ENCODE measurements at places on chromosomes 7 and 10.

- no peak for DNase-seq
Measured at GRCh38 chr10:112932658-112933057, 17.4 kb upstream of the TCF7L2 start.

GRCh38 chr7:79790656-79791262, 337.3 kb upstream of the MAGI2 start:
- no peak for DNase-seq

- no peak for DNase-seq
Measured at GRCh38 chr7:159083001-159083697, 61.5 kb downstream of the VIPR2 start.

- no peak for DNase-seq
Measured at GRCh38 chr7:154553711-154554265, 449.1 kb downstream of the PAXIP1 start.

DNA sequence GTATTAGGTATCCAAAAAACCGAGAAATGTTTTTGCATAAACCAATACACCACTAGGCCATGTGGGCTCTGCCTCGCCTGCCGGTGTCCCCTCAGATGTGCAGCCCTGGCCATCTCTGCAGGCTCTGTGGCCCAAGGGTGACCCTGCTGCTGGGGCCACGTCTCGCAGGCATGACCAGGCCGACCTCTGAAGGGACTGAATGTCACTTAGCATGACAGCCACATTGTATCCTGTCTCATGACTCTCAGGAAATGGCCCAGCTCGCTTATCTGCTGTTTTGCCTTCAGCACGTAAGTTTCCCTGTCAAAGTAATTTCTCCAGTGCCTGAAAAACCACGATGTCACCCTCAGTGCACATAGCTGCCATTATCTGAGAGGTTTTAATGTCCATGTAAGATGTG, 49.5 kb upstream of the ZNF32 start:
- DNase-seq, result no peak

- DNase-seq, result no peak
Measured at GRCh38 chr10:5064656-5065055, 29.6 kb upstream of the AKR1C3 start.

DNA sequence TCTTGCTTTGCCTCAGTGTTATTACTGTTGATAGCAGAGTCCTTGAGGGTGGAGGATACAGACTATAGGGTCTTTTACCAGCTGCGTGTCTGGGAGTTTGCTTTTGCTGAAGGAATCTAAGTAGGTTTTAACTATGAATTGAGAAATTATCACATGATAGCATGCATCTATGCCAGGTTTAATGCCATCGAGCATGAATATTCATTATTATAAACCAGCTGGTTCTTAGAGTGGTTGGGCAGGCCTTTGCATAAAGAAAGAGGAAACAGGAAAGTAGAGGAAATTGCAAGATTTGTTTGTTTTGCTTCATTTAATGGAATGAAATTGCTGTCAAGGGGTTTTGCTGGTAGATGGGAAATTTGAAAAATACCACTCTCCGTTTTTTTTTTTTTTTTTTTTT, 70.7 kb downstream of the PLPP4 start:
- DNase-seq, result no peak

- DNase-seq, result no peak
Measured at GRCh38 chr7:138238734-138239659, 162.7 kb downstream of the AKR1D1 start.

DNA sequence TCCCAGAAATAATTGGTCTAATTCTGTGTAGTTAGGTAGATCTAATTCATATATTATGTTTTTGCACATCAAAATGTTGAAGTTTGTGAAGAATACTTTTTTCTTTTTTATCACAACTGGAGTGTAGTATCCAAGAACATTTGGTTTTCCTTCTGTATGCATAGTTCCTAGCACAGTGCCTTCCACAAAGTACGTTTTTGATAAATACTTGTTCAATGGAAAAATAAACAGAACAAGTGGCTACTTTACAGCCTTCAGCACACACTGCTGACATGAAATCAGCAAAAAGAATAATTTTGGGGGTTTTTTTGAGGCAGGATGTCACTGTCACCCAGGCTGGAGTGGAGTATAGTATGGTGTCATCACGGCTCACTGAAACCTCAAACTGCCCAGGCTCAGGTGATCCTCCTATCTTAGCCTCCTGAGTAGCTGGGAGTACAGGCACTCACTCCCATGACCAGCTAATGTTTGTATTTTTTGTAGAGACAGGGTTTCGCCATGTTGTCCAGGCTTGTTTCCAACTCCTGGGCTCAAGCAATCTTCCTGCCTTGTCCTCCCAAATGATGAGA, 27.9 kb downstream of the TARP start:
- DNase-seq, result no peak

- no peak for DNase-seq
Measured at GRCh38 chr10:6978187-6978627, 398.1 kb upstream of the PRKCQ start.

- no peak for DNase-seq
Measured at GRCh38 chr7:43113622-43114457, 1.4 kb downstream of the HECW1 start.

- DNase-seq, result no peak
Measured at GRCh38 chr7:98630149-98630548, 13.1 kb downstream of the NPTX2 start.

GRCh38 chr10:77630507-77630848, 7.1 kb downstream of the KCNMA1 start:
- no peak for DNase-seq

- no peak for DNase-seq
Measured at GRCh38 chr10:114811862-114812261, 9.7 kb upstream of the FHIP2A start.

- DNase-seq, result no peak
Measured at GRCh38 chr7:130218806-130219620, 11.4 kb downstream of the SSMEM1 start.

- DNase-seq, result no peak
Measured at GRCh38 chr7:105132335-105132734, 118.3 kb downstream of the KMT2E start.

- no peak for DNase-seq
Measured at GRCh38 chr10:103855424-103855823, at the start of gene SH3PXD2A. Gene SH3PXD2A, minus strand, starts transcription at chr10:103855576. Its CDS starts 310 bp downstream, at chr10:103855266.

- DNase-seq, result no peak
Measured at GRCh38 chr7:130345136-130345535, 520 bp downstream of the CPA5 start.

DNA sequence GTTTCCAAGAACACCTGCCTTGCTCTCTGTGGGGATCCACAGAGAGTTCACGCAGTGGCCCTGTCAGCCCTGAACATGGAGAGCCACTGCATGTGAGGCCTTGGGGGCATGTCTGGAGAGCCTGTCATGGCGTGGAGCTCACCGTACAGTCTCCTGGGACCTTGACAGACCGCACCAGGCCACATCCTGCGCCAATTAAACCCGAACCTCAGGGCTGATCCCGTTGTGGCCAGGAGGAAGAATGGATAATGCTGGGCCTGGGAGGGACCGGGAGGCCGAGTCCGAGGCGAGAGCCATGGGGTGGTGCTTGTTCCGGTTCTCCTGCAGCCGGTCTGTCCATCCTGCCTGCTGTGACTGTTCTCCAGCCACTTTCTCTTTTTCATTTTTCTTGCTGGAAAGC, 68.7 kb downstream of the DNAJB6 start:
- no peak for DNase-seq

DNA sequence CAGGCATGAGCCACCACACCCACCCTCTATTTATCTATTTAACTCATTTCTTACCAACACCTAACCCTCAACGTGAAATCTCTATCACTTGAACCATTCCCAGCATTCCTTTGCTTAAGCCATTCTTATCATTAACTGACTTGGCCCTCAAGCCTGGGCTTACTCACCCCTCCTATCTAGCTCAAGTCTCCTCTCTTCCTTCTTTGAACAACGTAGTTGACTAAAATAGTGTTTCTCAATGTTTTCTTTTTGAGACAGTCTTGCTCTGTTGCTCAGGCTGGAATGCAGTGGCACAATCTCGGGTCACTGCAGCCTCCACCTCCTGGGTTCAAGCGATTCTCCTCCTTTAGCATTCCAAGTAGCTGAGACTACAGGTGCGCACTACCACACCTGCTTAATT, 7.0 kb downstream of the ANXA7 start:
- no peak for DNase-seq

DNA sequence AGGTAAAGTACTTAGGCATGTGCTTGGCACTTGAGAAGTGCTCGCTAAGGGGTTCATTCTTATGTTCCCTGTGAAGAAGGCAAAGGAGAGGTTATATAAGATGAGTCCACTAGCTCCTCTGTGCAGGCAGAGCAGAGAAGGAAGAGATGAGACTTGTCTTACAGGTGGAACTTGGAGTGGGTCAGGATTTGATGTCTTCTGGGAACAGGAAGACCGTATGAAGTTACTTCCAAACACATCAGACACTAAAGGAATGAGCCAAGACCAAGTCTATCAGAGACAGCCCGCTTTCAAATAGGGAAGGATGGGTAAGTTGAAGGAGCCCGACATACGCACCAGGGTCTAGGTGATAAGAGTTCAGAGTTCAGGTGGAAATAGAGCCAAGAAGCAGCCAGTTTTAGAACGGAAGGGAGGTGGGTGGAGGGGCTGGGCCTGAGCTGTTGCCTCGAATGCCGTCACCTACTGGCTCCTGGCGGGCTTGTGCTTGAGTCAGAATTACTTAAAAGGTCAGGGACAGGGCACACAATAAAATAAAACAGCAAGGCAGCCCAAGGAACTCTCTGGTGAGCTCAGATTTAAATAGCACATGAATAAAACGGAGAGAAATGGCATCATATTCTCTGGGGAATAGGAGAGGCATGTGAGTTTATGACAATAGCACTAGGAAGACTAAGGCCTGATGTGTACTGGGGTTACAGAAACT, 56.1 kb upstream of the GRB10 start:
- peak; percentile 34 for DNase-seq

DNA sequence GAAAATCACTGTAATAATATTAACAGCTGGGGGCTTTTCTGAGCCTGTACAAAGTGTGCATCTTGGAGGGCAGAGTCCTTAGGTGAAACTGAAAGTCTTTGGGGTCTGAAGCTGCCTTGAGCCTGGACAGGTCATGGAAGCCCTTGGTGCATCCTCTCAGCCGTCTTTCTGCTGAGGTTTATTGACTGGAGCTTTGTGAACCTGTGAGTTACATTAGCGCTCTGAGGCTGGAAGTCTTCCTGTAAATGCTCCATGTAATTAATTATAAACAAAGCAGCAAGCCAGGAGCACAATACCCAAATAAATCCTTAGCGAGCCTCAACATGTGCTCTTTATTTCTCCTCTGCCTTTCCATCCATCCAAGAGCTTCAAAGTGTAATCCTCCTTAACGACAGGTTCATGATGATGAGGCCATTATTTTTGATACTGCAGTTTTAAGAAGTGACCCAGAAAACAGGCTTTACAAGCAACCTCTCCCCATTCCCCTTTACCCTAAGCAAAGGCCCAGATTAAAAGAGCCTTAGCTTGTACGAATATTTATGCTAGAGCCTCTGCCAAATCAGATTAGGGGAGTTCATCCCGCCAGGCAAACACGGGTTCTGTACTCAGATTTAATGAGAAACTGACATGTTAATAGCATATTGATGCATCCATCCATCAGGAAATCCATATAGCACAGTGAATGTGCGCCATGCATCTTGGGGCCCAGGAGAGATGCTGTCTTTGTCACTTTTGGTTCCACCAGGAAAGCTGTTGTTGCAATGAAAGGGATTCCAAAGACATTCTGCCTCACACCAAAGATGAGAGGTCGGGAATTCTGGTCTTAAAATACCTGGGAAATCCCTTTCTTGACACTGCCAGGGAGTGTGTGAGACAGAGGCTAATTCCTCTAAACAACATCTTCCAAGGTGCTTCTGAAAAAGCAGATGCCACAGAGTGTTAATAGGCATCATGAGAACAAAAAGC, 118.1 kb downstream of the ANLN start:
- DNase-seq, result no peak

DNA sequence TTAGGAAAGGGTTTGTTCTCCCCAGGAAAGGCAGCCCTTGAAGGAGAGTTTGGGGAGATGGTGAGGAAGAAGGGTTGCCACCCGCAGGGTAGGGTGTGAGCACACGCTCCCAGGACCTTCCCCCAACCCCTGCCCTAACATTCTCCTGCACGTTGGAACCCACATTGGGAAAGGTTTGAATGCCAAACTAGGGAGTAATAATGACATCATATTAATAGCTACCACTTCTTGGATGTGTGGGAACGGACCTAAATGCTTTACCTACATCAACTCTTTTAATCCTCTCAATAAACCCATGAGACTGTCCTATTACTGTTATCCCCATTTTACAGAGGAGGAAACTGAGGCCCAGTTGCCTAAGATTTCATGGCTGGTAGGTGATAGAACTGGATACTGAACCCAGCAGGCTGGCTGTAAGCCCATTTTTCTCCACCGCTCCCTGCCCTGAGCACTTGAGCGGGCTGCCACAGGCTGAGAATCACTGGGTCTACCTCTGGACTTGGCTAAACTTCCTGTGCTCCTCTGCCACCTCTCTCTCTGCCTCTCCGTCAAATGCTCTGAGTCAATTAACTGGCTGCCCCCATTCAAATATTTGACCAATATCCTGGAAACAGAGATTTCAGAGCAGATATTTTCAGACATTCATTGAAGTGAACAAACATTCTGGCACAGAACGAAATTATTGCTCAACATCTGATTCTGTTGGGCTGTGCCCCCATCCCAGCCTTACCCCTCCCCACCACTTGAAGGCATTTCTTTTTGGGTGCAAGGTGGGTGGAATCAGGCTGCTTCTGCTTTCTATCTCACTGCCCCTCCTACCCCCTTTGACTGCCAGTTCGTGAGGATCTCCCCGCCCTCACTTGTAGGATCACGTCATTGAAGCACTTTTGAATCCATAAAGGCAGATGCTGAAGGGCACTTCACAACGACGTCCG, 129.7 kb downstream of the C10orf105 start:
- no peak for DNase-seq

DNA sequence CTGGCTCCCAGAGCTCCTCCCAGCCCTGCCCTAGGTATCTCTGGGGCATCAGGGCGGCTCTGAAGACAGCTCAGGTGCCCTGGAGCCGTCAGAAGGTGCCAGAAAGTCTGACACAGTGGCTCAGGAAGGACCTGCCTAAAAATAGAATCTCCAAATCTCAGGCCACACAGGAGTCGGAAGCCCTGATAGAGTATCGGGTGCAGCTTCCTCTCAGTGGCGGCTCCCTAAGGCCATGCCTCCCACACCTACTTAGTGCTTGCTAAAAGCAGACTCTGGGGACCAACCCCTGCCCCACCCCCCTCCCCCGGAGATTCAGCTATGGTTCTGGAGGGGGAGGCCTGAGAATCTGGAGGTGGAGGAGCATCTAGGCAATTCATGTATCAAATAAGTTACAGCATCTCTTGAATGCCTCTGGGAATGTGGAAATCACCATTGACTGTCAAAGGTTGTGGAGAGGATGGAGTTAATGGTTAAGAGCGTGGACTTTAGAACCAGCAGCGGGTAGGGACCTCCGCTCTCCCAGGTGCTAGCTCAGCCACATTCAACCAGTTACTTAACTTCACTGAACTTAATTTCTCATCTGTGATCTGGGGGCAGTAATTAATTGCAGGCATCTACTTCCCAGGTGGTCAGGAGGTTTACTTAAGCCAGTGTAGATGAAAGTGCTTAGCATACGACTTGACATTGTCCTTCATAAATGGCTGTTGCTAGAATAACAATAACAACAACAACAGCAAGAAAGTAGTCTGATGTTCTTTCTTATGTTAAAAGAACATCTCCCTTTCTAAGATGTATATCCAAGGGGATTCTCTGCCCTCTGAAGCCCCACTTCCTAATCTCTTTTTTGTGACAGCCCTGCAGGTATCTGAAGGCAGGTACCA, 38.6 kb upstream of the MXI1 start:
- no peak for DNase-seq

Measured in GM04504 (cell line).